Epithelial cell of umbilical artery (primary cell): ENCODE measurements at places on chromosomes 3 and 15. TPM values are rescaled to one million over a fixed set of nuclear protein-coding genes. Genes with fewer than 3 reads are reported as not detected.

SPG21 gene
- total RNA-seq: 59.1 and 72.6 TPM in 2 replicates

SAXO2 gene
- 0.46 TPM in 1 of 2 replicates, not detected in the other for total RNA-seq

GOLGA6L7 gene
- total RNA-seq: not detected in 2 replicates

CIAO2A gene
- 86.4 and 105 TPM in 2 replicates for total RNA-seq

SEMA3F gene
- 42.6 and 106 TPM in 2 replicates for total RNA-seq

BFSP2 gene
- not detected in 2 replicates for total RNA-seq

ALDH1L1 gene
- total RNA-seq: not detected in 2 replicates

ZMYND10 gene
- total RNA-seq: 0.15 and 0.32 TPM in 2 replicates
